ENCODE measurements at places on chromosomes 4 and X.

GRCh38 chr4:2792711-2793585, at the start of gene SH3BP2:
Gene SH3BP2 (plus strand): TSS chr4:2793085. CDS start chr4:2820618, 27,533 bp downstream.
- peak; percentile 84 for DNase-seq

DNA sequence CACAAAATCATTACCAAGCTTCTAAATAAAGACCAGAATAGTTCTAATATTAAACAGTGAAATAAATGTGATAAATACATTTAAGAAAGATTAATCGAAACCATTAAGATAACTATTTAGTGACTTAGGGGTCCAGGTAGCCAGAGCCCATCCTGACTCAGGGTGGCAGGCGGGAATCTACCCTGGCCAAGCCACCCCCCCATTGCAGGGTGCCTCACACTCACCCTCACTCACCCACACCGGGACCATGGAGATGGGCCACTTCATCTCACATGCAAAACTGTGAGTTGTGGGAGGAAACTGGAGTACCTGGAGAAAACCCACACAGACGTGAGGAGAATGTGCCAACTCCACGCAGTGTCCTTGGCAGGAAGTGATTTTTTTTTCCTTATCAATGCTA, 237.6 kb upstream of the HAND2 start:
- no peak for DNase-seq

- peak; percentile 72 for DNase-seq
These were observed 550.9 kb upstream of the BOD1L1 start for GRCh38 chr4:14178421-14178820.

- no peak for DNase-seq
These were observed 233.6 kb downstream of the ZNF674 start for GRCh38 chrX:46311581-46312120.

DNA sequence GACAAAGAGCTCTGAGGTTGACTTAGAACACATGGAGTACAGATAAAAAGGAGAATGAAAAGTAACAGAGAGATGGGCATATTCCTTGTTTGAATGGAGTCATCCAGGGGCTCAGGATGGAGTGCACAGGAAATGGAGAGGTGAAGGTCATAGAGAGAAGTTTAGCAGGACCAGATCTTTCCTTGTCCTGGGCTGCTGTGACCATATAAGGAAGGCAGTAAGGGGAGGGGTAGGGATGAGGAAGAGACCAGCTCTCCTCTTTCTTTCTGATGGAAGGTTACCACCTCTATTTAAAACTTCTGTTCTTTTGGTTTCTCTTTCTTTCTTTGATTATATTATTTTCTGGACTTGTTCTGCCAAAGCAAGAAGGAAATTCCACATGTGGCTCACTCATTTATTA, 27.0 kb downstream of the AR start:
- no peak for DNase-seq

DNA sequence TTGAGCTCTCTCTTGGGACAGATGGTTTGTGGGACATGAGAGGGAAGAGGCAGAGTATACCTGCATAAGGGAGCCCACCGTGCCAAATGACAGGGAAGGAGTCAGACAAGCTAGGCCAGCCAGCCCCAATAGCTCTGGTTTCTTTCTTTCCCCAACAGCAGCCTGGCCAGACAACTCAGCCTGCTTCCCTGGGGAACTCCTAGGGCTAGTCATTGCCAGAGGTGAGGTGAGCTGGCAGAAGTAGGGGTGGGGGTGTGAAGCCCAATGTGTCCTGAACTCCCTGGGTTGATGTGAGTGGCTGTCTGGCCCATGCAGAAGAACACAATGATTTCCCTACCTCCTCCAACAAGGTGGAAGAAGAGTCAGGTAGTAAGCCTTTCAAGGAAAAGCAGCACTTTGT, 135.5 kb downstream of the AMMECR1 start:
- peak; percentile 76 for DNase-seq

DNA sequence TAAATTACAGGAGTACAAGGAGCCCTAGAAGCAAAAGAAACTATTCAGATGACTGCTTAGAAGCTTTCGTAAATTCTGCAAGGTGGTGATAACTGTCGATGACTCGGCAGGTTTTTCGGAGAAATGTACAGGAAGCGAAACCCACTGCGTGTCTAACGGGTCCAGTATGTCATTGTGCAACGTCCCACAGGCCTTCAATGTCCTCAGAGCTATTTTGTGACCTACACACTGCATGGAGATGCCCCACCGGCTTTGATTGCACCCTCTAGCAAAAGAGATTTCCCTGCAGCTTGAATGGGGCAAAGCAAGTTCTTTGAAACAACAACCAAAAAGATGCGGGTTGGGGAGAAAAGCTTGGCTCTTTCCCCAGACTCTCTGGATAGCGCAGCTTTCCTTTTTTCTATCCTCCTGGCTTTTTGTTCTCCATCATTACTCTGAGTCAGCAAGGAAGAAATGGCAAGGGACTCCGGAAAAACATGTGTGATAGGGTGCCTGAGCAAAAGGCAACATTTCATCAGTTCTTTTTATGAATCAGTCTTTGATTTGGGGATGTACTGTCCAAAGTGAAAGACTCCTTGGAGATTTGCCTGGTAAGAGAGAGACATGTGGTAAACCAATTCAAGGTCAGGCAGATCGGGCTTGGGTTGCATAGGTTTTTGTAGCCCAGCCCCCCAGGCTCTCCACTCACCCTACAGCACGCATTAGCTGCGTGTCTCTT, 112.0 kb upstream of the TBL1X start:
- peak; percentile 84 for DNase-seq

DNA sequence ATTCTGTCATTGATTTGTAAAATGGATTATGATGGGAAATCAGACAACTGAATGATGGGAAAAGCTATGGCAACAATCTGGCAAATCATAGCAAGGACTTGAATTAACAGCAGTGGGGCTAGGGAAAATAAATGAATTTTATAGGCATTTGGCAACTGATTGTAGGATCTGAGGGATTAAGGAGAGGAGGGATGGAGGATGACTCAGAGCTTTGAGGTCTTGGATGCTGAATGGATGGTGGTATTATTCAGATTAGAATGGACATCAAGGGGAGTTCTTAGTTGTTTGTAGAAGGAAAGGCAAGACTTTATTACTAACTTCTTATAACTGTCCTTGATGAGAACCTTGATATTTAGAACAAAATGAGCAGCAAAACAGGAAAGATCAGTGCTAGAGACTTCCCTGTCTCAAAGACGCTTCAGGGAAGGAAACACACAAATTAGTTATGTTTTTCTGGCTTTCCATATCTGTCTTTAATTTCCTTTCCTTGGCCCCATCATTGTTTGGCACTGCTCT, 51.4 kb upstream of the HHIP start:
- no peak for DNase-seq

DNA sequence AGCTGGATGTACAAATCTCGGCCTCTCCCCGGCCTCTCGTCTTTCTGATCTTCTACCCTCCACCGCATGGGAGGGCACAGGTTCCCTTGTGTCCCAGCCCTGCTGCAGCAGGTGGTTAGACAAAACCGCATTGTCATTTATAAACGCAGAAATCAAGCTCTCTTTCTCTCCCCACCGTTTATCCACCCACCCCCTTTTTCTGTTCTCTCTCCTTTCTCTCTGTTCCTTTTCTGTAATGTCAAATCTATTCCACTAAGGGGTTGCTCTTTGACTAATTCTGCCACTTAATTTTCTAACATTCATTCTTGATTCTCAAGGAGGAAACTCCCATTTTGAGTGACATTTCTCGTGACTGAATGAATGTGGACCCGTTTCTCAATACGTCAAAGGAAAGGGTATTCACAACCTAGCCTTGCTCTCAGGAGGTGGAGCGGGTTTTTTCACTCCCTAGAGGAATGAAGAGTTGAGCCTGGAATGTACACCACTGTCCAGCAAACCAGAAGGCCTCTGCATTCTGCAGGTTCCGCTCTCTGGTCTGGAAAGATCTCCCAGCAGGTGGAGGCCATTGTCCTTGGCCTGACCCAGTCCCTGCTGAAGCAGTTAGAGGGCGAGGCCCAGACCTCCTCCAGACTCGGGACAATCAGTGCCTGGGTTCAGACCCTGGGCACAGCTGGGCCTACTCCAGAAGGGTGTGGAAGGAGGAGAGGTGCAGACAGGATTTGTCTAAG, 70.9 kb upstream of the ENPP6 start:
- no peak for DNase-seq

DNA sequence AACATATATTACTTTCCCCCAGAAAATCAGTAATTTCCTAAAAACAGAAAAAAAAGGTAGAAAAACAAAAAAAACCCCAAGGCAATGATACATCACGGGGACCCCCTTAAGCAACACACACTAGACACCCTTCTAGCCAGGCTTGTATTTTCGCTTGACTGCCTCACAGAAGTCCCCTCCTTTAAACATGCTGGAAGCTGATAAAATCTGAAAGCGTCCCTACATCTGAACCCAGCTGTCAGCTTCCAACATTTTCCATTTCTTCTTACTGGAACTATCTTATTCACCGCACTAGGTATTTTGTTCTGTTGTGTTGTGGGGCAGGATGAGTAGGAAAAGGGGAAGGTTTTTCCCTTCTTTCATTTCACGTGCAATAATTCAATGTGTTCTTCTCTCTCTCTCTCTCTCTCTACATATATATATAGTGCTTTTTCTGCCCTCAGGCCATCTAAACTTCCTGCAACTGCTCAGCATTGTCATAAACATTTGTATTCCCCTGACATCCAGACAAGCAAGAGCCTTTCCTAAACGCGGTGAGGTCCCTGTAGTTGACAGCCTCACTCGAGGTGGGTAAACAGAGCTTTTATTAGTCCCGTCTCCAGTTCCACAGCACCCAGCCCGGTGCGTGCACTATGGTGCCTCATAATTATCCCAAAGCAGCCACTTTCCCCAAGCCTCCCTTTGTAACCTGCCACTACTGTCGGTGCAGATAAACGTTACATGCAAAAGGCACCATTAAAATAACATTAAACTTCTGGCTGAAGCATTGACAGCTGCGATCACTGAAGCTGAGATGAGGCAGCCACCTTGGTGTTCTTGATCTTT, 82.5 kb downstream of the GATB start:
- DNase-seq: no peak

- no peak for DNase-seq
These were observed 188.8 kb downstream of the RCHY1 start for GRCh38 chr4:75325318-75325979.

- DNase-seq: no peak
These were observed 41.9 kb downstream of the HPF1 start for GRCh38 chr4:169715826-169716225.

DNA sequence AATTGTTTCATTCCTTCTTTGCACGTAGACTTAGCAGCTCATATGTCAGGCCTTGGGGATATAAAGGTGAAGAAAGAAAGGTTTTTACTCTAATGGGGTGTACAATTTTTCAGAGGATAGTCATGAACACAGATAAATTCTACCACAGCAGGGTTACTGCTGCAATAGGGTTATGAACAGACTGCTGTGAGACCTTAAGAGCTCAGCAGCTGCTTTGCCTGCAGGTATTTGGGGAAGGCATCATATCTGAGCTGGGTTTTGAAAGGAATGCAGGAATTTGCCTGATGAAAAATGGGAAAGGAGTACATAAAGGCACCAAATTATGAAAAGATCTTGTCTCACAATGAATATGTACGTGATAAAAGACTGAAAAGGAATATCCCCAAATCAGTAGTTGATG, 128.9 kb downstream of the CEP135 start:
- DNase-seq: peak; percentile 11

DNA sequence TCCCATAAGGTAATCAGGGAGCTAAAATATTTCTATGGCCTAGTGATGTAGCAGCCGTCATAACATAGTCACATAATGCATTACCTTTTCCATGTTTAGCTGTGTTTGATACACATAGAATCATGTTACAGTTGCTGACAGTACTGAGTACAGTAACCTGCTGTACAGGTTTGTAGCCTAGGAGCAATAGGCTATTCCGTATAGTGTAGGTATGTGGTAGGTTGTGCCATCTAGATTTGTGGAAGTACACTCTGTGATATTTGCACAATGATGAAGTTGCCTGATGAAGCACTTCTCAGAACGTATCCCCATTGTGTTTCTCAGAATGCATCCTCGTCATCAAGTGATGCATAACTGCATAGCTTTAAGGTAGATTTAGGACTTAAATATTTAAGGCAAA, 495.6 kb upstream of the ZFP42 start:
- no peak for DNase-seq

- no peak for DNase-seq
These were observed 346.6 kb upstream of the GNPDA2 start for GRCh38 chr4:45072981-45073380.

GRCh38 chr4:14835288-14835687, 167.0 kb upstream of the CPEB2 start:
- DNase-seq: no peak

GRCh38 chr4:14621731-14622463, 380.4 kb upstream of the CPEB2 start:
- DNase-seq: no peak

DNA sequence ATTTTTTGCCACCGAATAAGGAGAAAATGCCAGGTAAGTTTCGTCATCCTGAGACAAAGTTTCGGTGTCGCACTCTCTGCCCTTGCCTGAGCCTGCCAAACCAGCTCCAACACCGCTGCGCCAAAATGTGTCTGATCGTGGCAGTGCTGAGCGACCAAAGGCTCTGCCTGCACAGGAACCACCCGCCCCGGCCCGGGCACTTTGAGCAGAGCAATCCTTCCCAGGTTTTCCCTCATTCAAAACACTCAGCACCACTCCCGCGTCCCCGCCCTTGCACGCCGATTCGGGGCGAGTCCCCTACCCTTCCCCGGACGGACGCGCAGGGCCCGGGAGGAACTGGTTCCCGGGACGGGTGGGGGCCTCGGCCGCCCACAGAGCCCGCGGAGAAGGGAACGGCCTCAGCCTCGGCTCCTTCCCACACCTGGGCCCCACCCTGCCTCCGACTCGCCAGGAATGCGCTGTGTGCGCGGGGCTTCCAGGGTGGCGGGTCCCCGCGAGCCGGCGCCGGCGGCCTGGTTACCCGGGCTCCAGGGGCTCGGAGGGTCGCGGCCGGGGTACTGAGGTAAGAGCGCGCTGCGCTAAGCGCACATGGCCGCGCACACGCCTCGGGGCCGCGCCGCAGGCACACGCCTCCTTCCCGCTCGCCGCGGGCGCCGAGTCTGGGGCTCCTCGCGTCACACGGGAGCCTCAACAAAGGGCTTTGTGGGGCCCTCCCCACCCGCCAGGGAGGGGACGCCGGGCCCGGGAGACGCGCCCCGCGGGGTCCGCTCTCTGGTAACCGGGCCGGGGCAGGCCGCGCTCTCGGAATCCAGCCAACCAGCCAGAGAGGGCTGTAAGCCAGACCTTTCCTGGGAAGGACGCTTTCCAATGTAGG, at the start of gene C4orf36:
Gene C4orf36 (minus strand): TSS at position 661 of the 874 bp plus-strand sequence. CDS start 902 bp downstream, outside the sequence.
- DNase-seq: peak; percentile 42

DNA sequence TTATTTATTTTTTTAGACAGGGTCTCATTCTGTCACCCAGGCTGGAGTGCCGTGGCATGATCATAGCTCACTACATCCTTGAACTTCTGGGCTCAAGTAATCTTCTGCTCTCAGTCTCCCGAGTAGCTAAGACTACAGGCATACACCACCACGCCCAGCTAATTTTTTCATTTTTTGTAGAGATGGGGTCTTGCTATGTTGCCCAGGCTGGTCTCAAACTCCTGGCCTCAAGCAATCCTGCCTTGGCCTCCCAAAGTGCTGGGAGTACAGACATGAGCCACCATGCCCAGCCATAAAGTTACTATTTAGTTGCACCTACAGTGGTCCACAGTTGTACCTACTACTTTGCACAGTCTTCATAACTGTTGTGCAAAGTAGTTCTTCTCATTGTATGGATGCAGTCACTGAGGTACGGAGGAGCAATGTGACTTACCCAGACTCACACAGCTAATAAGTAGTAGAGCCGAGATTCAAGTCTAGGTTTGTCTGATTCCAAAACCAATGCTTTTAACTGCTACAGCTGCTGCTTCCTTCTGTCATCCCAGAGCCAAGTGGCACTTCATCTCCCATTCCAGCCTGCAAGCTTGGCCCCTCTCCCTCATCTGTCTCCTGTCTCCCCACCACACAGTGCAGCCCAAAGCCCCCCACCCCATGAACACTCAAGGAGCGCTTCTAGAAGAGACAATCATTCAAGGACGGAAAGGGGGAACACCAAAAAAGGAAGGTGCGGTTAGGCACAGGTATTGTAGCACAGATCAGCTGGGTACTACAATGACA, 24.0 kb upstream of the IQSEC2 start:
- no peak for DNase-seq
